ENCODE measurements at places on chromosomes 11 and 22.
A peak's percentile ranks its signal among the peaks of the same experiment; 100 is the strongest.

- no peak for DNase-seq
Measured at GRCh38 chr11:65427691-65428577, 5.3 kb downstream of the NEAT1 start.

- DNase-seq, result peak; percentile 37
Measured at GRCh38 chr11:60130496-60130895, 42.0 kb downstream of the MS4A2 start.

DNA sequence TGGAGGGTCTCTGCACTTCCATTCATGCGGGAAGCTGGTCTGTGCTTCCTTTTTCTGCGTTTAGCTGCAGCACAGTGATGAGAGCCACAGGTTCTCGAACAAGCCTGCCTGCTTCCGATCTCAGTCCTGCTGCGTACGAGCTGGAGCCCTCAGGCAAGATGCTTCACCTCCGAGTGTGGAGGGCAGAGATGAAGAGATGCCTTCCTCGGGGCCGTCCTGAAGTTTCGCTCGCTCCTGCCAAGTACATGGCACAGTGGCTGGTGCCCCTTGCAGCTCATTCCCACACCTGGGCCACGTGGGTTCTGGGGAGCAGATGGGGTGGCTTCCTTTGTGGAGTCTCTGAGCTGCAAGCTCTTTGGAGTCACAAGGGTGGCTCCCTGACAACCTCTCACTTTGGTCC is 19.5 kb upstream of the TESMIN start:
- DNase-seq, result no peak

GRCh38 chr22:22877523-22878210 is 9.9 kb upstream of the IGLL5 start:
- DNase-seq, result peak; percentile 43

DNA sequence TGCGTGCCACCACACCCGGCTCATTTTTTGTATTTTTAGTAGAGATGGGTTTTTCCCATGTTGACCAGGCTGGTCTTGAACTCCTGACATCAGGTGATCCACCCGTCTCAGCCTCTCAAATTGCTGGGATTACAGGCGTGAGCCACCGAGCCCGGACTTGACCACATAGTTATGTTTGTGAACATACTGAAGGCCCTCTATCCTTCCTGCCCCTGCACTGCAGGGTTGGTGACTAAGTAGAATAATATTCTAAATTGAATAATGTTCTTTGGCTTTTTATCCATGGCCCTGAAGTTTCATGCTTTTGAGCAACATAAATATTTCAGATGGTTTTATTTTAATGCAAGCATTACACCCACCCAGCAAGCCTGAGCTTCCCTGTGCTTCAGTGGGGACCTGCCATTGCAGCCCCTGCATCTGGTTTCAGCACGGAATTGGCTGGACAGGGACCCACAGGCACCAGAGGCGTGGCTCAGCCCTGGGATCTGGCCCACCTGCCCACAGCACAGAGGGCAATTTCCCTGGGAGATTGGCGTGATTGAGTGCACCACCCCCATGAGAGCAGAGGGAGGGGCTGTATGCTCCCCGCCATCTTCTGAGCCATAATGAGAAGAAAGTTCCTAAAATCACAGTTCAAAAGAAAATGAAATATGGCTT is 460.5 kb downstream of the BRD1 start:
- DNase-seq, result no peak

DNA sequence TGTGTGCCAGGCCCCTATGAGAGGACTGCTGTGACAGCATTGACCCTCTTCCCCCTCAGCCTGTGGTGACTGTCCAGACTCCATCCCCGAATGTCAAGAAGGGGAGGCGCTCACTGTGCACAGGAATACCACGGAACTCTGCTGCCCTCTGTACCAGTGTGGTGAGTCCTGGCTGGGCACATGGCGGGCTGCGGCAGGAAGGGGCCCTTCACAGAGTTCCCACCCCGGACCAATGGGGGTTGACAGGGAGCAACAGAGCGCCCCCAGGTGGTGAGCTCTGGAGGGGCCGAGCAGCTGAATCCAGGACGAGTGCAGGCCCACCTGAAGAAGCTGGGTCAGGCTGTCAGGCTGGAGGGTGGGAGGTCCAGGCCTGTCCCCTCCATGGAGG is 83.8 kb upstream of the MYOD1 start:
- no peak for DNase-seq

GRCh38 chr22:48700566-48701295 is 1126.9 kb downstream of the BRD1 start:
- no peak for DNase-seq

GRCh38 chr11:76622493-76623094 is 48.0 kb downstream of the LRRC32 start:
- DNase-seq, result no peak

DNA sequence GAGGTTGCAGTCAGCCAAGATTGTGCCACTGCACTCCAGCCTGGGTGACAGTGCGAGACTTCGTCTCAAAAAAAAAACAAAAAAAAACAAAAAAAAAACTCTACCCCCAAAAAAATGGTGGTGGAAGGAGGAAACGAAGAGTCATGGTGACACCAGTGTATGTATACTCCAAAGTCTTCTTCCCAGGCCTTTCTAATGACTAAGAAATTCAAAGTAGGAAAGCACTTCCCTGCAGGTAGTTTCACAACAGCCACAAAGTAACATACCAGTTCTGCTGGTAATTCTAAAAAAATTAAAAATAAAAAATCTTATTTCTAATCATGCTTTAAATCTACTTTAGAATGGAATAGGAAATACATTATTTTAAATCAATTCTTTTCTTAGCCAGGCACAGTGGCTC is 72.6 kb downstream of the DENND5A start:
- DNase-seq, result no peak

- DNase-seq, result no peak
Measured at GRCh38 chr22:43158778-43159483, 7.6 kb downstream of the TSPO start.

- no peak for DNase-seq
Measured at GRCh38 chr11:16179676-16180075, 176.7 kb downstream of the SOX6 start.

GRCh38 chr11:65377036-65377435 is 5.4 kb downstream of the SLC25A45 start:
- no peak for DNase-seq

DNA sequence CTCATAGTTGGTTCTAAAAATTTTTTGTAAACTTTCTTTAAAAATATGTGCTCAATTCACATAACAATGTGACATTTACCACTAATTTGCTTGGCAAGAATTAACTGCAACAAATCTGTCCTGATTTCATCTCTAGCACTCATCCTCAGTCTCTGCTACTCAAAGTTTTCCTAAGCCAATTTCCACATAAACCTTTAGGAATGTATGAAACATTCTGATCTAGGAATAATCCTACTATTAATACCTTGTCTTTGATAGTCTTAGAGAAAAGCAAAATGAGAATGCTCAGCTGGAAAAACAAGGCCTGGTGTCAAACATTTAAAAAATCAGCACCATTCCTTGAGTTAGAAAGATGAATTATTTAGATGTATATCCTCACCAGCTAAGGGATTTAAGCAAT is 114.3 kb downstream of the CD44 start:
- no peak for DNase-seq

DNA sequence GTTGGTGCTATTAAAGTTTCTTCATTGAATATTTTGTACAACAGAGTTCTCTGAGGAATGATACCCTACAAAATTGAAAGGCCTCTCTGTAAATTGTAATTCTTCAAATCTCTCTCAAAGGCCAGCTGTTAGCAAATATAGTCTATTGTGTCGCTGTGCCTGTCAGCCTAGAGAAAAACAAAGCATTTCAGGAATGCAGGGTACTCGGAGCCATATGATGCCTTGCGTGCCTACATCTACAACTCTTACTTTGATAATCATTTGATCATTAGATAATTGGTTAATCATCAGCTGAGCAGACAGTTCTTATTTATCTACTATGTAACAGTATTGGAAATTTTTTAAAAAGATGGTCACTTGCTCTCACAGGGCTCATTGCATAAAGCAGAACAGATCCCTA is 67.3 kb downstream of the RNF169 start:
- no peak for DNase-seq
